CD4-positive, alpha-beta T cell (primary cell): ENCODE measurements at places on chromosomes 11 and 22. TPM values are rescaled to one million over a fixed set of nuclear protein-coding genes. Genes with fewer than 3 reads are reported as not detected.

PNPLA3 gene
- total RNA-seq: not detected

CSKMT gene
- total RNA-seq: 18.8 TPM

- no peaks in the 10 kb centered on the region for H3K4me1 ChIP-seq
- peaks cover 5% of the 10 kb centered on the region for H3K36me3 ChIP-seq
- DNase-seq: no peak
- no peak overlapping the region for H3K4me3 ChIP-seq
Observed at GRCh38 chr11:34999453-34999852, 83.0 kb downstream of the PDHX start.

DNA sequence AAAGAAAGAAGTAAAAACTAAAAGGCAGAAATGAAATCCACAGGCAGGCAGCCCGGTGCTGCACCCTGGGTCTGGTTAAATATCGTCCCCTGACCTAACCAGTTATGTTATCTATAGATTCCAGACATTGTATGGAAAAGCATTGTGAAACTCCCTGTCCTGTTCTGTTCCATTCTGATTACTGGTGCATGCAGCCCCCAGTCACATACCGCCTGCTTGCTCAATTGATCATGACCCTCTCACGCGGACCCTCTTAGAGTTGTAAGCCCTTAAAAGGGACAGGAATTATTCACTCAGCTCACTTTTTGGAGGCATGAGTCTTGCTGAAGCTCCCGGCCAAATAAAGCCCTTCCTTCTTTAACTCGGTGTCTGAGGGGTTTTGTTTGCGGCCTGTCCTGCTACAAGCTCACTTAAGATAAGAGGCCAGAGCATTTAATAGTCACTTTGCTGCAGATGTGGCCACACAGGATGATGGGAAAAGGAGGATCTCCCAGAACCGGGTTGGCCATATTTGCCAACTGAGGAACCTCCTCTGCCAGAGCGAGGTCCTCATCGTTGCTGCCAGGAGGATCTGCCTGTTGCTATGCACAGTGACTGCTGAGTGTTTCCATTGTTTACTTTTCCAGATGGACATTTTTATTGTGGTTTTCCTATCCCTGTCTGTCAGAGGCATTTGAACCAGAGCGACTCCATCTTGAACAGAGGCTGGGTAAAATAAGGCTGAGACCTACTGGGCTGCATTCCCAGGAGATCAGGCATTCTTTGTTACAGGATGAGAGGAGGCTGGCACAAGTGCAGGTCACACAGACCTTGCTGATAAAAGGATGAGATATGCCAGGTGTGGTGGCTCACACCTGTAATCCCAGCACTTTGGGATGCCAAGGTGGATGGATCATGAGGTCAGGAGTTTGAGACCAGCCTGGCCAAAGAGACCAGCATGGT lies 10.2 kb downstream of the C11orf96 start:
- H3K4me1 ChIP-seq: no peaks in the 10 kb centered on the region
- H3K27ac ChIP-seq: no peak overlapping the region
- no peak overlapping the region for H3K4me3 ChIP-seq
- DNase-seq: no peak
